ENCODE measurements at places on chromosomes 1 and 21. TPM values are rescaled to one million over a fixed set of nuclear protein-coding genes. Genes with fewer than 3 reads are reported as not detected.
A peak's percentile ranks its signal among the peaks of the same experiment; 100 is the strongest.

CCDC185 gene
- total RNA-seq, result not detected

DNA sequence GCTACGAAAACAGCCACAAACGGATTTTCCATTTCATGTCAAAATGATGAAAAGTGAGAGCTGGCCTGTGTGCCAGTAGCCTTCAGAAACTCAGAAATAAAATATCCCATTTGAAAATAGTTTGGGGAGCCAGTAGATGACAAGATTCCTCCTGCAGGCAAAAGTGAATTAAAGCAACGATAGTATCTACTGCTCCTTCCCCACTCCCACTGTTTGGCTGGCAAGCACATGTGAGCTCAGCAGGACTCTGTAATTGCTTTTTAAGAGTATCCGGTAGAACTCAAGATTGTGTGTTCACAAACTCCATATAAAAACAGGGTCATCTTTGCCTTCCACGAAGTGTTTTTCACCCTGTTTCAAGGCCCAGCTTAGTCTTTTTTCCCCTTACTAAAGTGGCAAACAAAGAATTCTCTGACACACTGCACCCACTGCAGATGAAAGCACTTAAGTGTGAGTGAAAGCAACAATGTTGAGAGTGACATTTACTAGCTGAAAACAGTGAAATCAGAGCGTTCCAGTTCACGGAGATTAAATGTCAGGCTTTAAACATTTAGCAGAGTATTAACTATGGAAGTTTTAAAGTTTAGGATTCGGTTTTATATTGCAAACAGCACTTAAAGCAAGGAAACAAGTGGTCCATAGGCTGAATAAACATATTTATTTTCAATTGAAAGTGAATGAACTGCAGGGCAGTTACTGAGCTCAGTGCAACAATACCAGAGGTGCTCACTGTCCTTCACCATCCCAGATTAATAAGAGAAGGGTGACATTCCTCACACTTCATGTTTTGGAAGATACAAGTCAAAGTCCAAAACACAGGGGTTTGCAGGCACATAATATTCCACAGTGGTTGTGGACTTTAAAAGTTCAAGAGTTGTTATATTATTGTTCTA is 70.0 kb downstream of the ALG14 start:
- no peak for DNase-seq

- peak; percentile 43 for DNase-seq
Measured at GRCh38 chr1:184387476-184388318, 868 bp downstream of the C1orf21 start.

DNA sequence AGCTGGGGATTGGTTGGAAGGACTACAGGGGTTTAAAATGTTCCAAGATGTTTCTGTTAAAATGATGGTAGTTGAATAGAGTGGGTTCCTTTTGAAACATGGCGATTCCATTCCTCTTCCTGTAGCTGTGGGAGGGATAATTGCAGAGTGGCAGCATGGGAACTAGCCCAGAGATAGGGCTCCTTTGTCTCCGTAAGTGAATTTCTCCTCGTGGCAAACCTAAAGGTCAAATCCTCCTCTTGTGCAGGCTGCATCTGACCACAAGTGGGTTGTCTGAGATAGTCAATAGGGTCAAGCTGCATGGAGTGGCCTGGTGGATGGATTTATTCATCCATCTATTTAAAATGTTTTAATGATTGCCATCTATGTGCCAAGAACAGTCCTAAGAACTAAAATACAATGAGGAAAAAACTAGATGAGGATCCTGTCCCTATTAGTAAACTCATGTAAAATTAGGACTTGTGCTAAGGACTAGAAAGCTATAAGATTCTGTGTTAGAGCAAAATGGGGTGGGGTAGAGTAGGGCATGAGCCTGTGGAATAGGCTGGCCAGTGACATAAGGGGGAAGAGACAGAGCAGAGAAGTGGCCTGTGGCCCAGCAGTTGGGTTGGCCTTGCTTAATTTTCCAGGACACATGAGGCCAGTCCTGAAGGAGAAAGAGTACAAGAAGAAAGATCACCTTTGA is 89.1 kb upstream of the IVNS1ABP start:
- no peak for DNase-seq

Data from left cardiac atrium (tissue), 4 donors.